ENCODE measurements at places on chromosomes 3 and 15.

GRCh38 chr3:9553021-9553947 is at the start of gene LHFPL4:
TSS of gene LHFPL4 (minus strand) at chr3:9553822. CDS start at chr3:9552679, 1,143 bp downstream.
- no peak for DNase-seq

GRCh38 chr15:63848879-63849551 is 15.3 kb upstream of the HERC1 start:
- DNase-seq: no peak

DNA sequence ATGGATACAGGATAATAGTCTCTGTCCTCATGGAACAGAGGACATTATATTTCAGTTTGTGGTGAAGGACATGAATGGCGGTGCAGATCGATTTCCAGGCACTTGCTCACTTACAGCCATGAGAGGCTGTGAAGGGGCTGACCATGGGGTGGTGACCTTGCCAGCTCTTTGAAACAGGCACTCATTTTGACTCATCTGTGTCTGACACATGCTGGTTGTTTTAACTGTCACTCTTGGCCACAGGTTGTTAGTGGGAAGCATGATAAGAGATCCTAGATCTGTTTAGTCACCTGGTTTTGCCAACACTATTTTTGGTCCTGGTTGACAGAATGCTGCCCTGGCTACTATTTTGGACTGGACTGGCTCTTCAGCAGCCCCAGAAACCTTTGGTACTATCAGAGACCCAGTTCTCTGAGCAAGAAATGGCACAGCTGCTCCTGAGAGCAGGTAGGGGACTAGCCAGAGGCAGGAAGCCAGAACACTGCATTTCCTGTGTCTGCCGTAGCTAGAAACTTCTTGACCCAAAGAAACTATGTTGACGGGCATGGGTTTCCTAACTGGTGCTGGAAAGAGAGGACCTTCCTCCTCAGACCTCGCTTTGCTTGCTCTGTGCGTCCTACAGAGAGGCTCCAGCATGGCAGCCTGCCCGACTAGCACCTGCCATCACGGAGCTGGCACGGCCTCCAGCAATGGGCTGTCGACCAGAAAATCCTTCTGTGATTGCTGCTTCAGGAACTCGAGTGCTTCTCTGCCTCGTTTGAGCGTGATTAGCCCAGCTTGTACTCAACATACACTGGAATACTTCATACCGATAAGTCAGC is 6.3 kb downstream of the PXYLP1 start:
- peak; percentile 80 for DNase-seq

DNA sequence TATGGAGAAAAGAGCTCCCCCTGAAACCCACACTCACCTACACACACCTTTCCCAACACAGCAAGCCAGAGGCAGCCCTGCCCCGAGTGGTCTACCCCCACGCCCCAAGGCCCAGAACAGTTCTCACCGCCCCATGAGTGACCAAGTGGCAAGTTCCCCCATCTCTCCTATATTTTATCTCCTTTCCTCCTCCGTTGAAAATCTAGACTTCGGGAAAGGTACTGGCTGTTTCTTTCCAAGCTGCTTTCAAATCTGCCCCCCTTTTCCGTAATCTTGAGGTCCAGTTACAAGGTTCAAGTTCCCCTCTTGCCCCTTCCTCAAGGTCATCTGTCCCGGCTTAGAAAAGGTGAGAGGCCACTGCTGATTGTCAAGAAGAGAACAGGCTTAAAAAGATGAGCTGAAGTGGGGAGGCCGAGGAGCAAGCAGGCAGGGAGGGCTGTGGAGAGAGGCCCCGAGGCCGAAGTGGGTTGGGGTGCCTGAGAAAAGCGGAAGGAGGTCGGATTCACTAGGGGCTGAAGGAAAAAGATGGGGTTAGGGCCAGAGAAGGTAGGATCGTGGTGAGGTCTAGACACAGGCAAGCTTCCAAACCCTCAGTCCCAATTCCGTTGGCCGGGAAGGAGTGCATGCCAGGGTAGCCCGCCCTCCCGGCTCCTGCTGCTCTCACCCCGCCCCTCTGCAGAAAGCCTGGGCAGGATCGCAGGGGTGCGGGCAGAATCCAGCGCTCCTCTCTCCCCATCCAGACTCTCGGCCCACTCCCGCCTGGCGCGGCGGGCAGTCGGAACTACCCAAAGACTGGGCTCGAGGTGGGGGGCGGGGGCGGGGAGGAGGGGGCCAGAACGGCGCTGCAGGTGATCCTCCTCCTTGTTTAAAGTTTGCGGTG is 1.7 kb downstream of the SEMA5B start:
- DNase-seq: peak; percentile 48

DNA sequence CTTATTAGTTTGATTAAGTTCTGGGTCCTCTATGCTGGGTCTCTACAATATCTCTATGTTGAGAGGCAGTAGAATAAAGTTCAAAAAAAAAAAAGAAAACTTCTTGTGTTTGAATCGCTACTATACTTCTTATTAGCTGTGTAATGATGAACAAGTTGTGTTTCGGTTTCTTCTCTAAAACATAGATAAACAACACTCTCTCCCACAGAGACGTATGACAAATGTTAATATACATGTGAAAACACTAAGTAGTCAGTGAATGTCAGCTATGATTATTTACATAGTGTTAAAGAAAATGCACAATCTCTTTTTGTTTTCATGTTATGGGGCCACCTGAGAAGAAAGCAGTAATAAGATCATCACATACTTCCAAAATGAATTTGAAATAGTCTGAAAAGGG is 45.3 kb downstream of the ACAP2 start:
- no peak for DNase-seq

DNA sequence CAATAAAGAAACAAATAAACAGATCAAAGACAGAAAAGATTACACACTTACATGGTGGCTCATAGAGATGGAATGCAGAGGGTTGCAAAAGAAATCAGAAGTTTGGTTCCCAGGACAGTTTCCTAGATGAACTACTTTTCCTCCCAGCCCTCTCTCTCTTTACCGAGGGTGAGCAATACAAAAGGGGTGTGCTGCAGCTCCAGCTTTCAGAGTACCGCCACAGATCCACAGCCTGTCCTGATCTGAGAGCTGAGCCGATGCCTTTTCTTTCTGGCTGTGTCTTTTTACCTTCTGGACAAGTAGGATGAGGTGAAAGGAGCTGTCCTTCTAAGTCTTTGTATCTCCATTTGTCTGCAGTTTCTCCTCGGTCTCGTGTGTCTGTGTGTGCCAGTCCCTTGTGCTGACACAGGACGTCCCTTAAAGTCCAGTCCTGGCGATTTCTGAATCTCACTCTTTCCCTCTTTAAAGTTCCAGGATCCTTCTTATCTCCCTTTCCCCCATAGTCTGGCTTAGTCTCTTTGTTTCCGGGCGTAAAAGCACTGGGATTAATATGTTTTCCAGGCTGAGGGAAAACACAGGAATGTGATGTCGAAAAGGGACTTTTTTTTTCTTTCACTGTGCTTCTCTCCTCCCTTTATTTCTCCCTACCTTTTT is 540 bp downstream of the CCDC80 start:
- peak; percentile 92 for DNase-seq

GRCh38 chr3:162441716-162442115 is 945.1 kb downstream of the OTOL1 start:
- DNase-seq: peak; percentile 42

DNA sequence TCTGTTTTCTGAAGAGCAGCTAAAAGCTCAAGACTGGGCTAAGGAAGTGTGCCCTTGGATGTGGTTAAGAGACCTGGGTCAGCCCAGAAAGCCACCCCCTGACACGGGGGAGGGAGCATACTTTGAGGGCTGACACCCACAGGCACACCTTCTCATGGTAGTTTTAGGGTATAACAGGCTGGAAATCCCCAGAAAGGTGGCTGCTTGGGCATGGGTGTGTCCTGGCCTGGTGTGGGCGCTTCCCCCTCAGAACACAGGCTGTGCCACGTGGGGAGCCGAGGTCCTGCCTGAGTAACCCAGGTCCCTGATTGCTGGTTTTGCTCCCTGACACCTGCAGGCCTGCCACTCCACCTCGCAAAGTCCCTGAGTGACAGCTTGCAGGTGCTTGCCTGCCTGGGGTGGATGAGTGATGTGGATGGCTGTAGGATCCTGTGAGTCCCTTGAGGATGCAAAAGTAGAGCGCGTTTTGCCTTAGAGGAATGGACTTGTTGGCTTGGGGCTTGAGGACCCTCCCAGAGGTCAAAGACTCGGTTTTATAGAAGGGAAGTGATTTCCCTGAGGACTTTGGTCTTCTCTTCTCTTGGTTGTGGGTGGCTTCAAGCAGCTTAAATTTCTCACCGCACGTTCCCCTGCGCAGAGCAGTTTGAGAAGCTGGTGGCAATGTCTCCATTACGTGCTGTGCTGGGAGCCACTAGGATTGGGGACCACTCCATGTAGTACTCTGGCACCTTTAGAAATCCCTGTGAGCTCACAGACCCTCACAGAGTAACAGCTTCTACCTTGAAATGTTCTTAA is 94.4 kb downstream of the DNASE1L3 start:
- no peak for DNase-seq

- peak; percentile 85 for DNase-seq
These were observed 61.1 kb downstream of the KCNAB1 start for GRCh38 chr3:156181509-156181908.

- no peak for DNase-seq
These were observed 2.7 kb upstream of the MNS1 start for GRCh38 chr15:56467616-56468015.

- DNase-seq: no peak
These were observed 412.5 kb upstream of the RARB start for GRCh38 chr3:25015599-25015998.

- peak; percentile 1 for DNase-seq
These were observed 816.4 kb downstream of the ROBO1 start for GRCh38 chr3:78951342-78951945.

- DNase-seq: peak; percentile 67
These were observed 175.0 kb upstream of the MCTP2 start for GRCh38 chr15:94056314-94056713.

GRCh38 chr15:57595011-57595866 is 3.5 kb downstream of the MYZAP start:
- no peak for DNase-seq

DNA sequence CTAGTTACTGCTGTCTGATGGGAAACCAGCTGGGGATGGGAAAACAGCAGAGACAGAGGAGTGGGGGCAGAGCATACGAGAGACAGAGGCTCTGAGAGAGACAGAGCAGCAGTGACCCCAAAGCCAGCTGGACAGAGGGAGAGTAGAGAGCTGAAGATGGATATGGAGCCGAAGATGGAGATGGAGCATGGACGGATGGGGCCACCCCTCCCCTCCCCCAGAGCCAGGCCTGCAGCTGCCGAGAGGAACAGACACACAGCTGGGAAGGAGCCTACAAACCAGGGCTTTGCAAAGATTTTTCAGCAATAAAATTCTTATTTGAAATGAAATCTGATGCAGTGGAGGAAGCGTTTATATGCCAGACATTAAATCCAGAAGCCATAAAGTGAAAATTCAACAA is 167.6 kb upstream of the LINGO1 start:
- no peak for DNase-seq

- no peak for DNase-seq
These were observed 78.0 kb downstream of the PEX5L start for GRCh38 chr3:179958759-179959158.

DNA sequence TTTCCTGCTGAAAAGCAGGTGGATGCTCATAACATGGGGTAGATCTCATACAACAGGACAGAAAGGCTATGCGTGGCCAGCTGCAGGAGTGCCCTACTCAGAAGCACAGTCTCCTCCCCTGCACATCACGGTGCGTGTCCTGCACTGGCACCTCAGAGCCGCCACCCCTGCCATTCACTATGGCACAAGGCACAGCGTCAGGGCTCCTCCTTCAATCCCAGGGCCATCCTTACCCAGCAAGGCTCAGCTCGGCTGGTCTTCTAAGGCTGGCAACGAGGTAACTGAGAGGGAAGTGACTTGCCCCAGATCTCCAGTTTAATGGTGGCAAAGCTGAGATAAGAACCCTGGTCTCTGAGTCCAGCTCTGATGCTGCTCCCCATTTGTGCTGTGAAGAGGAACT is 97.1 kb downstream of the CPN2 start:
- no peak for DNase-seq

DNA sequence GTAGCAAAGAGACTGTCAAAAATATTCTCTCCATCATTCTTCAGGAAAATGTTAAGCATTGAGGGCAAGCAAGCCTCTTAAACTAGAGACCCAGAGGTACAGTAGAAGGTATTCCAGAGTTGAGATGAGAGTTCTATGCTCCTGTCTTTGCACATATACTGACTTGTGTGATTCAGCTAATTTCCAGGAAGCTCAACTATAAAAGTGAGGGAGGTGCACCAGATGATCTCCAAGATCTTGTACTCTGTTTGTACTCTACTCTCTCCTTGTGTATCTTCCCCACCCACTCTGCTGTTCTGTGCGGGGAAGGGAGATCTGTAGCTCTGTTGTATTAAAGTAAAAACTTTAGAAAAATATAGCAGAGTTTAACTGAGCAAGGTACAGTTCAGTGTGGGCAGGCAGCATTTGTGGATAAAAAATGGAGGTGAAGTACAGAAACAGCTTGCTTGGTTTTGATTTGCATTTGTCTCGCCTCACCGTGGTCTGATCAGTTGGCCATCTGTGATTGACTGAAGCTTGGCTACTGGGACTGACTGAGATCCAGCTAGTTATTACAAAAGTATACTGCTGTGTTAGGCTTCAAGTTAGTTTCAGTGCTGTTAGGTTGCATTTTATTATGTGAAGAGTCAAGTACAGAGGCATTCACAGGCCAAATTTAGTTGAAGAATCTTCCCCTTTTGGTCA is 463.1 kb upstream of the GOLIM4 start:
- DNase-seq: no peak

DNA sequence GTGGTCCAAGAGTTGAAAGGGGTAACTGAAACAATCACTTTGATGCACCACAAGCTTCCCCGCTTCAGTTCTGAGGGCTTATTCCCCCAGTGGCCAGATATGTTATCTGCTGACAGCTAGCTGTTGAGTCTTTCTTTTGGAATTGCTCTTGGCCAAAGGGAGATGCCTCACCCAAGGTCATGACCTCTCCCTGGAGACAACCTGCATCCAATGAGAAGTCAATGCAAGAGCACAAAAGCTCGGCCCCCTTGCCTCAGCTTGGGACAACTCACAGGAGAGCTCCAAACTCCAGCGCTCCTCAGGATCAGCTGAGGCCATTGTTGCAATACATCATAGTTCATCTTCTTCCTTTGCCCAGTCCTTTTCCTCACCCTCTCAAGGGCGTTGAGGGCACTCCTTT is 31.0 kb upstream of the THBS1 start:
- no peak for DNase-seq

DNA sequence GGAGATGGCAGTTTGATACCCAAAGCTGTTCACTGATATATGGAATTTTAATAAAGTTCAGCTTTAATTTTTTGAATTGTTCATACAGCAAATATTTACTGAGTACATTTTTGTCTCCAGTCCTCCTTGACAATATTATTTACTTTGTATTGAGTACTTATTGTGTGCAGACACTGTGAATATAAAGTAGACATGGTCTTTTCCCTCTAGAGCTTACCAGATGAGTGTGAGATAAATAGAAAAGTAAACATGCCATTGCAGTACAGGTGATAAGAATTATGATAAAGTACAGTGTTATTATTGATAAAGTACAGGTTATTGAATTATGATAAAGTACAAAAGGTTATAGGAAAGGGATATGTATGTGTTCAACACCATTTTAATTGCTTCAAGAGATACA is 2.1 kb downstream of the UBA5 start:
- DNase-seq: no peak

- DNase-seq: peak; percentile 55
These were observed 714 bp downstream of the ECT2 start for GRCh38 chr3:172751175-172751704.

GRCh38 chr3:133792171-133792763 is 13.3 kb upstream of the SRPRB start:
- peak; percentile 27 for DNase-seq

Data from M059J (cell line).